Stimulated activated CD4-positive, alpha-beta T cell treated with anti-CD3 and anti-CD28 coated beads, TNF-alpha, amount 100 ng/mL, for 1 hour (primary cell): ENCODE measurements at places on chromosomes 5 and 9.

GRCh38 chr9:17380126-17380861, 198.6 kb upstream of the SH3GL2 start:
- no peak for DNase-seq

DNA sequence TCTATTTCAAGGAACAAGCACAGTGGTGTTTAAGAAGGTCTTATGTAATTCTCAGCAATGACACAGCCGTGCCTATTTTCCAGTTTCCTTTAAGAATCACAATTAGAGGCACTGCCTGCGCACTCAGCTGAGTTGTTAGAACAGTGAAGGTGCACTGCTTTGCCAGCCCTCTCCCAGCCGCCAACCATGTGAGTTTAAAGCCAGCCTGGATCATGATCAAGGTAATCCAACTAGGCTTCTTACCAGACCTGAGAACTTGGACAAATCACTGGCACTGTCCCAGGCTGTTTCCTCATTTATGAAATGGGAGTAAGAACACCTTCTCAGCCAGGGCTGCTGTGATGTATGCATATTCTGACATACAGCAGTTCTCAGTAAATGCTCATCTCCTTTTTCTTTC, 99.6 kb downstream of the ASTN2 start:
- DNase-seq: no peak

DNA sequence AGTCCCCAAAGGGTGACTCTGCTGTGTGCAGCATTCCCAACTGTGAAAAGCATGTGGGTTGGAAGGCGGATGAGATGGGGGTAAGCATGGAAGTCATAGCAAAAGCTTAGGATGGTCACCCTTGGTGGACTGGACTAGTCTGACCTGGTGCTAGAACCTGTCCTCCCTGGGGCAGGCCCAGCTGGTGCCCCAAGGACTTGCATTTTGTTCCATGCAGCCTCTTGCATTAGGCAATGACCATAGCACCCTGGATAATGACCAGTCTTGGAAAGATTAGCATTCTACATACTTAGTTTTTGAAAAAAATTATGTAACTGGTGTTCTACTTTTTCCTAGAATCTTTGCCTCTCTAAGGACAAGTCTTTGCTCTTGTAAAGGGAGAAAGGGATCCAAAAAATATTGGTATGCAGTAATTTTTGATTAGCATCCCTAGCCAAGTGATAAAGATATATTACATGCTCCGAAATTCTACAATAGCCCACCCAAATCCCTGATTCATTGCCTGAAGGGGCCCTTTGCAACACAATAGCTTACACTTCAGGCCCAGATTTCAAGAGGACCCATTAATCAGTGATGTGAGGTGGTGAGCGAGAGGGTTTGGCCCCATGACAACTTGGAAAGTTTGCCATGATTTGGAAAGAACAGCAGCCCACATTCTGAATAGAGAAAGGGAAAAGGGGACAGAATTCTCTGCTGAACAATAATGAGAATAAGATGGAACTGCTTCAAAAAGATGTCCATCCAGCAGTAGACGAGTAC, 93.3 kb upstream of the CD180 start:
- no peak for DNase-seq

- no peak for DNase-seq
Observed at GRCh38 chr9:35652829-35653209, 2.1 kb upstream of the SIT1 start.

GRCh38 chr5:155826611-155827507, 500.1 kb upstream of the SGCD start:
- no peak for DNase-seq

DNA sequence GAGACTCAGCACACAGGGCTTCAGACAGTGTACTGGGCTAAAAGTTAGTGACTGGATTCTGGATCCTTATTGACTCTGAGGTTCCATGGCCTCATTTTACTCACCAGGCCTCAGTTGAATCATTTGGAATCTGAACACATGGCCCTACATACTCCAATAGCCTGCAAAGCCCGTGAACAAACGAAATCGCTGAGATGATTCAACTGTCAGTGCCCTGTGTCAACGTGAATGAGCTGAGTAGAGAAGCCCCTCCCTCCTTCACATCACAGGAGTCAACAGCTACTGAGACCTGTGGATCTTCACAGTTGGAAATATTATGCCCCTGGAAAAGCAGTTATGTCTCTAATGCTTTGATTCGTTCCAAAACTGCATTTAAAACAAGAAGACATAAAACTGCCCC, 429.3 kb downstream of the GADD45G start:
- no peak for DNase-seq

DNA sequence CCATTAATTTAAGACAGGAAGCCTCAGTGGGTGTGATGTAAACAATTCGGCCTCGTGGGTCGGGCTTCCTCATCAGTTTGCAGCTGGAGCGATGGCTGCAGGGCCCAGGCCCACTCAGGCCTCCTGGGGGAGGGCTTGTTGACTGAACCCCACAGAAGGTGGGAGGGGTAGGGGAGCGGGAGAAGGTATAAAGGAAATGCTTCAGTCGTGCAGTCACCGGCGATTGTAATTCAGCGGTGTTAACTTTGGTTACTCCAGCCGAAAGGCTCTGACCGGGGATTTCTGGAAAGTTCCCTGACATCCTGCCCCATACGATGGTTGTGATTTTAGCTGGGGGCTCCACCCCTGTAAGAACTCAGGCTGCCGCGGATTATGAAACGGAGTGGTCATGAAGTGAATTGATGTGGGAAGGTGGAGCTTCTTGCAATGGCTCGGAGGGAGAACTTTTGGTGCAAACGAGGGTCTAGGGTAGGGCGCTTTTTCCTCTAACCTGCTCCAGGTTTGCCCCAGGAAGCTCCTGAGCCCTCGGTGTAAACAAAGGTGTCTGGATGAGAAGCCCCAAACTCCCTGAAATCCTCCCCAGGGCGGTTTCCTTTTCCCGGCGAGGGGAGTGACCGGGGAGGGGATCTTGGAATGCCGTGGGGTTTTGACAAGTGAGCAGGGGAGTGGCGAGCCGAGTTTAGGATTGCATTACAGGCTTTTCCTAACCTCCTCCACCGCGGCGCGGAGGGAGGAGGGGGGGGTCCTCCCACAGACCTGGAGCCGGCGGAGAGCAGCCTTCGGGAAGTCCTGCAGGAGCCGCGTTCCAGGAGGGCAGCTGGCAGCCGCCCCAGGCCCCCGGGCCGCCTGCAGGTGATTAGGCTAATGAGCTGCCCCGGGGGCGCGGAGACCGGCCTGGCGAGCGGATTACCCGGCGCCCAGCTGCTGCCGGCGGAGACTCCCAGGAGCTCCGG, 215.5 kb downstream of the PDZD2 start:
- no peak for DNase-seq

- no peak for DNase-seq
Observed at GRCh38 chr5:154143211-154143641, 47.3 kb upstream of the GALNT10 start.

- no peak for DNase-seq
Observed at GRCh38 chr5:149485655-149486615, 65.3 kb downstream of the CSNK1A1 start.

- DNase-seq: no peak
Observed at GRCh38 chr5:80804332-80804731, 149.5 kb upstream of the DHFR start.

GRCh38 chr9:17401858-17402257, 177.0 kb upstream of the SH3GL2 start:
- DNase-seq: no peak

DNA sequence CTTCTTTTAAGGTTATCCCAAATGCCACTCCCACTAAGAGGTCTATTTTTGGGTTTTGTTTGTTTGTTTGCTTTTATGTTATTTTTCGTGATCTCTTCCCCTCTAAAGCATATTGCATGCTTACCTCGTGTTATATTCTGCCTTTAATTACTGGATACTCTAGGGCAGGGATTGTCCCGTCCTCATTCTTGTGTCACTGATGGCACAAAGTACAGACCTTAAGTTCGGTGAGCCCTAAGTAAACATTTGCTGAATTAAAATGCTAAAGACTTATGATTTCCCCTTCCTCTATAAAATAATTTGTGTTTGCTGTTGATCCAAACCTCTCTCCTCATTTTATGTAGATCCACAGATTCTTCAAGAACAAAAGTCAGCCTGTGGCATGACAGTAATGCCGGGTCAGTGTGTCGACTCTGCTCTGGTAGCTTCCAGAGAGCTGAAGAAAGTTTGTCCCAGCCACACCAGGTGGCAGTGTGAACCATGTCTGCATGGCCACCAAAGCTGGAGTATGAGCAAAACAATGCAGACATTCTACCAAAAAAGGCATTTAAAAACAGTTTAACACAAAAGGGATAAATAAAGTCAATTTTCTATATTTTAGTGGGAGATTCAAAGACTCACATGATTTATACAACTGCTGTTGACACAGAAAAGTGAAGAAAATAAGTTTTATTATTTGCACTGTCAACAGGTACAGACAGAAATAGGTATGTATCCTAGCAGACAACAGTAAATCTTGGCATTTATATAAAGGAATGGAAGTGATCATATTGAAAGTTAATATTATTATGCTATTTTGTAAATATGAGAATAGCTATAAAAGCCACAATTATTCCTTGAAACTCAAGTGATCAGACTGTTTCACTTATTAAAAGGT, 17.9 kb upstream of the POC5 start:
- no peak for DNase-seq

- DNase-seq: no peak
Observed at GRCh38 chr9:129841071-129841470, 5.8 kb downstream of the USP20 start.

DNA sequence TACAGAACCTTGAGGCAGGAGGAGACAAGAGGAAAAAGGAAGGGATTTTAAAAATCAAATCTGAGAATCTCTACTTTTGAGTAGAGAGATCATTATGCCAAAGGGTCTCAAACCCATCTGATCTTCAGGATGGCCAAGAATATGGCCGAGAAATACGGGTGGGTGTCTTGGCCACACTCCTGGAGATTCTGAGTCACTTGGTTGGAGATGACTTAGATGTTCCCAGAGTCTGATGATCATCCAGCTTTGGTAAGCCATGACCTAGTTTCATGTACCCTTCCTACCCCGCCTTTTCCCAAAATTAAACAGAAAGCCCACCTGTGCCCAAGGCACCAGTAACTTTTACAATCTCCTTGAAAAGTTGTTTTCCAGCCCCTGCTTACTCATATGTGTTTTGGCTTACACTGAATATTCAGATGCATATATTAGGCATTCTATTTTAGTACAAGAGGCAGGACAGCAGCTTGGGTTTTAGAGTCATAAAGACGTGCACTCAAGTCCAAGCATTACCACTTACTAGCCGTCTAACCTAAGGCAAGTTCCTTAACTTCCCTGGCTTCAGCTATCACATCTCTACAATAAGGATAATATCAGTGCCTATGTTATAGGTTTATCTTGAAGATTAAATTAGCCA, 167.0 kb upstream of the GPR151 start:
- no peak for DNase-seq

DNA sequence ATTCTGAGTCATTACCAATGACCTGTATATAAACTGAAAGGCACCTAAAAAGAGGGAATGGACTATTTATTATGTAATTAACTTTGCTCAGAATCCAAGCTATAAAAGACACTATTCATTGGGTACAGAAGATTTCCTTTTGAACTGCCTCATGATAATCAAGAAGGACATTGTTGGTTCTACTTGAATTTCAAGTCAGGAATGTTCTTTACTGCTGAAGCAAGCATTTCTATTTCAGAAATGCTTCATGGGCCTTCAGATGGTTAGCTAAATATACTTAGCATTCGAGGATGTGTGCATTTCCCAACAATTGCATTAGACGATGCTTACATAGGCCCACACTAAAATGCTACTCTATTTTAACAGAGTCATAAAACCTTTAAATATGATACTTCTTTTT, 658.2 kb upstream of the DMAC1 start:
- no peak for DNase-seq

GRCh38 chr5:29993286-29993685, 1200.2 kb upstream of the CDH6 start:
- DNase-seq: no peak

GRCh38 chr5:54194318-54194717, 116.1 kb downstream of the ARL15 start:
- DNase-seq: no peak

GRCh38 chr5:160269017-160269416, 39.7 kb downstream of the FABP6 start:
- DNase-seq: no peak

DNA sequence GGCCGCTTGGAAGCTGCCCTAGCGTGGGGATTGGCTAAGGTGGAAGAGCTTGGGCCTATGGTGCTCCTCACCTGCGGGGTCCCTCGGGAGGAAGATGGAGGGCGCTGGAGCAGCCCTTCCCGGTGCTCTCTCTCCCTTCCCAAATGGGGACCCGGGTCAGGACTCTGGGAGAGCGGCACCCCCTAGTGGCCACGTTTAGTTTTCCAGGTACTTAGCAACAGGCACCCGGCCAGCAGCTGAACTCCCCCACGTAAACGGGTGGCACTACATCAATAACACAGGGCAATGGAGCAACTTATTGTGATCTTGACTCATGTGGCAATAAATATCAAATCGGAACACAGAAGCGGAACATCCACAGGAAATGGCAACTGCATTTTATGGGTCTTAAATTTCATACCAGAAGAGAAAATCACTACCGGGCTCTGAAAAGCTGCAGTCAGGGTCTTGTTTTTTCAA, 316.6 kb downstream of the AGTPBP1 start:
- no peak for DNase-seq

DNA sequence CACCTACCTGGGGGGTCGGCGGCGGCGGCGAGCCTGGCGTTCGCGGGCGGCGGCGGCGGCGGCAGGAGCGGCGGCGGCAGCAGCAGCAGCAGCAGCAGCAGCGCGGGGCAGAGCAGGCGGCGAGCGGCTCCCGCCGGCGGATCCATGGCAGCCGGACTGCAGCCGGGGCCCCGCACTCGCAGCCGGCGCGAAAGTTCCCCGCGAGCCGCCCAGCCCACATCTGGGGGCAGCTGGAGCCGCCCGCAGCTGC, 153 bp downstream of the ADAMTS2 start:
- no peak for DNase-seq

DNA sequence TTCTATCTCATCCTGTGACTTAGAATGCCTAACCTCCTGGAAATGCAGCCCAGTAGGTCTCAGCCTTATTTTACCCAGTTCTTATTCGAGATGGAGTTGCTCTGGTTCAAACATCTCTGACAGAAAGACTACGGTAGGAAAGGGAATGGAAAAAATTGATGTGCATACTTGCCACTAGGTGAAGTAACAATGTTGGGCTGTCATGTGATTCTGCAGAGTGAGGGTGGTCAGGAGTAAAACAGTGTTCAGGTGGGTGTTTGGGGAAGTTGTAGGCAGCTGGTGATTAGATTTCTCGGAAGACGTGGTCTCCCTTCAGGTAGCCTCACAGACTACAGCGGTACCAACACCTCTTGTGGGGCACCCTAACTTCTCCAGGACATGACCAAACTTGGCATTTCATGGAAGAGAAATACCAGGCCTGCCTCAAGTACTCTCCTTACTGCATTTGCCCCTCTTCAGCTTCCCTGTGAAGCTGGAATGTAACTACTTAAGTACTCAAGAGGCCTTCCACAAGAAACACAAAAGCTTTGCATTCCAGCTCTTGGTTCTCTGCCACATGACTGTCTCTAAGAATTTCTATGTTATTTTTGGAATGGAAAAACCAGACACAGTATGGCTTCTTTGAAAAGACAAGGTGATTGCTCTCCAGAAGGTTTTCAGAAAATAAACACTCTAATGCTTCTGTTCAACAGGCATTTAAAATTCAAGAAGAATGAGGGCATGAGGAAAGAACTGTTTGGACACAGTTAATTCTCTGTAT, 17.4 kb upstream of the ENTREP1 start:
- no peak for DNase-seq

- DNase-seq: no peak
Observed at GRCh38 chr9:99030092-99030511, 74.8 kb upstream of the TGFBR1 start.
